ENCODE measurements at places on chromosomes 12 and 14.

DNA sequence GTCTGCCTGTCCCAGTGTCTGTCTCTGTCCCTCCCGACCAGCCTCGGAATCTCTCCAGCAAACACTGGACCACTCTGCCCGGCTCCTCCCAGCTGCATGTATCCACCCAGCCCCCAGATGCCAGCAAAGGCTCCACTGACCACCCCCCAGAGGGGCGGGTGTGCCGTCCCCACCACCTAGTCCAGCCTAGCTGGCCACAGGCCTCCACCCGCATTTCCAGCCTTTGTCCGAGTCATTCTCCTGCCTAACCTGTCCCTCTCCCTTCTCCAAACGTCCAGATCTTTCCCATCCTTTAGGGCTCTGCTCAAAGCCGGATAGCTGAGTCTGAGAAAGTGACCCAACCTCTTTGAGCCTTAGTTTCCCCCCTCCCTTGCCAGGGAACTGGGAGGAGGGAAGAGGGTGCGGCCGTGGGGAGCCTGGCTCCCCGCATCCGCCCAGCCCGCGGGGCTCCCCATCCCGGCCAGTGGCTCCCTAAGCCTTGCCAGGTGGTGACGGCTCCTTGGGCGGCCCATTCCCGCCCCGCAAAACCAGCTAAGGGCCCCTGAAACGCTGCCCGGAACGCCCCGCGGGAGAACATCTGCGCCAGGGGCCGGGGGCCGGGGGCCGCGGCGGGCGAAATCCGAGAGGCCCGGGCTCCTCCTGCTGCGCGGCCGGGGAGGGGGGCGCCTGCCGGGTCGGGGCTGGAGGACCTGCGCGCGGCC is 34.6 kb upstream of the ANKRD9 start:
- DNase-seq, result no peak

DNA sequence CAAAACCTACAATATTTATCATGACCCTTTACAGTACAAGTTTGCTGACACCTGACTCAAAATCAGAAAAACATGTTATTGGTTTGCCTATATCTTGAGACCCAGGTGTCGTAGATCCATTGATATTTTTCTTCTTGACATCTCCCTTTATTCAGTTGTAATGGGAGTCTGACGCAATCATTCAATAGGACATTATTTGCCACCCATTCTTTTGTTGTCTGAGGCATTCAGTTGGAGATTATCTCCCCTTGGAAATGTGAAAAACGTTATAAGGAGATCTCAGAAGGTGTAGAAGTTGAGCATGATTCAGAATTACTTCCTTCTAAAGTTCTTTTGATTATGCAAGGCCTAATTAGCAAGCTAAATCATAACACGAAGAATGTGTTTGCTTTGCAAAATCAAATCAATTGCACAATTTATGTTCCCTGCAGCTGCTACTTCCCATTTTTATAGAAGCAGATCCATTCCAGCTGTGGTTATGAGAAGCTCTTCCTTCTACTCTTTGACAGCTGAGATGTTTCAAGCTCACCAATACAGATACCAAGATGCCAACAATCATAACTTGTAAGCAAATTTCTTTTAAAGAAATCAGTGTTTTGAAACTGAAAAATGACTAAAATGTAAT is 228.2 kb upstream of the SYT1 start:
- no peak for DNase-seq

DNA sequence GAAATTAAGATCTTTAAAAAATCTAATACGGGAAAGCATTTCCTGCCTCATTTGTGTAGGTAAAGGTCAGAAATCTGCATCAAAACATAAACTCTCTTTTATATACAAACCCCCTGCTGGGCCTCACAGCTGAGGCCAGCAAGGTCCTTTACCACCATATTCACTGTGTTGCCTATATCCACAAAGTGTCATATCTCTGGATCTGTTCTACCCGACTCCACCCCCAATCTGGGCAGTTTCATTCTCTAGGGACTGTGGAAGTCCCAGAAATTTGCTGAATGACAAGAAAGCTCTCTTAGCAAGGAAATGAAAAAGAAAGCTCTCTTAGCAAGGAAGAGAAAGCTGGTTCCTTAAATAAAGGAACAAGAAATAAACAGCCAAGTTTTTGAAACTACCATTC is 301.7 kb downstream of the KCNH5 start:
- no peak for DNase-seq

DNA sequence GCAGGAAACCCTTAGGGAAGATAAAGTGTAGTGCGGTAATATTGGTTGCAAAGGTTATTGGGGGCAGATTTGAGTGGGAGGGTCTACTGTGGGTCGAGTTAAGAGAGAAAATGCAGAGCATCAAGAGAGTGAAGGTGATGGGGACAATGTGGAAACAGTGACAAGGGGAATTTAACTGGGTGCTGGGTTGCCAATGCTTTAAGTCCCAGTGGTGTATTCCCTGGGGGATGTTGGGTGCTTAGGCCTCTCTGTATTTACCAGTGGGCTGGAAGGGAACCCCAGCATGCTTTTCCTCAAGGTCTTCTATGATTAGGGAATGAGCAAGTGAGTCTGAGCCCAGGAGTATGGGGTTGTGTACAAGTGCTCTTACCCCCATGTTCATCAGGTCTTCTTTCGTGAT is 10.6 kb downstream of the BCAT1 start:
- DNase-seq, result no peak

GRCh38 chr12:126648074-126648473 is 1582.8 kb downstream of the AACS start:
- DNase-seq, result no peak

Data from activated CD4-positive, alpha-beta T cell treated with anti-CD3 and anti-CD28 coated beads for 36 hours (primary cell).